ENCODE measurements at places on chromosomes 11 and 22.
A peak's percentile ranks its signal among the peaks of the same experiment; 100 is the strongest.

DNA sequence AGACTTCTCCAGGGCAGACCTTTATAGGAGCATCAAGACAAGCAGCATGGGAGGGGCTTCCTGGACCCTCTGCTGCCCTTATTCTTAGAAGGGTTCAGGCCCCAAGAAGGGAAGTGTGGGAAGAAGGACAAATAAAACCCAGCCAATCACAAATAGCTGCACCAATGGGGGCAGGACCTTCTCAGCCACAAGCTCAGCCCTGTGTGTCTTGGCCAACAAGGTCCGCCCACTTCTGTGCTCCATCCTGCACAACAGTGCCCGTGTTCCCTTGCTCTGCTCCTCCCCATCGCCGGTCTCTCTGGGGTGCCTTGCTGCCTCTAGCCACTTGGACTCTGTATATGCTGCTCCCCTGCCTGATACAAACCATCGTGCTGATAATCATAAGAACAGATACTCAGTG is 86.1 kb downstream of the NAT10 start:
- H3K4me3 ChIP-seq, result no peak overlapping the region
- no peaks in the 10 kb centered on the region for H3K36me3 ChIP-seq
- DNase-seq, result no peak
- H3K27me3 ChIP-seq, result no peaks in the 10 kb centered on the region
- peaks cover 57% of the 10 kb centered on the region for H3K4me1 ChIP-seq
- no peak overlapping the region for H3K27ac ChIP-seq

DNA sequence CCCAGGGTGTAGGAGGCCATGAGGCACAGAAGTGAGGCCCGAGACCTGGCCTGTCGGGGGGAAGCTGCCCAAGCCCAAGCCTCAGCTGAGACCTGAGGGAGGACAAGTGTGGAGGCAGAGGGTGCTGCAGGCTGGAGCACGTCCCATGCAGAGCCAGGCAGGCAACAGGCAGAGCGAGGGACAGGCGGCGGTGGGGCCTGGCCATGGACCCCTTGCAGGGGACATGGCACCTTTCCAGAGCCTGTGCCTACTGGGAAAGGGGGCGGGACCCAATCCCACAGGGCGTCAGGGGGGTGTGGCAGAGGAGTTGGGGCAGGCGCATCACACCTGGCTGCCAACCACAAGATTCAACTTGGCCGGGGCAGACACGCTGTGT is 4.3 kb downstream of the TNNI2 start:
- no peak for DNase-seq
- H3K4me1 ChIP-seq, result peaks cover 9% of the 10 kb centered on the region
- no peak overlapping the region for H3K4me3 ChIP-seq
- no peak overlapping the region for H3K27ac ChIP-seq
- H3K36me3 ChIP-seq, result no peaks in the 10 kb centered on the region

- no peak for DNase-seq
- peak overlapping the region; percentile 78 for H3K4me3 ChIP-seq
- peaks cover 3% of the 10 kb centered on the region for H3K36me3 ChIP-seq
- no peak overlapping the region for H3K27ac ChIP-seq
These were observed 145.0 kb upstream of the GRK3 start for GRCh38 chr22:25419247-25420113.

- H3K4me1 ChIP-seq, result peaks cover 9% of the 10 kb centered on the region
- H3K27ac ChIP-seq, result no peak overlapping the region
These were observed 82.8 kb downstream of the FBXO7 start for GRCh38 chr22:32557444-32557843.

DNA sequence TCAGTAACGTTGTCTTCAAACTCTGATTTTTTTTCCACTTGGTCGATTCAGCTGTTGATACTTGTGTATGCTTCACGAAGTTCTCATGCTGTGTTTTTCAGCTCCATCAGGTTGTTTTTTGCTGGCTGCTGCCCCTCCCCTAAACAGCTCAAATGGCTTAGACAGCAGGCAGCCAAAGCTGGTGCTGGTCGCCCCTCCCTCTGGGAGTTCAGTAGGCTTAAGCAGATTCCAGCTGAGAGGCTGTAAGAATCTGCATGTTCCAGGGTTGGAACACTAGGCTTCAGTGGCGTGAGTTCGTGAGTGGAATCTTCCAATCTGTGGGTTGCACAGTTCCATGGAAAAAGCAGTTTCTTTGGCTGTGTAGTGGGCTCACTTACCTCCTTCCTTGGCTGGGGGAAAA is 10.3 kb upstream of the FIBIN start:
- H3K27me3 ChIP-seq, result no peaks in the 10 kb centered on the region
- H3K36me3 ChIP-seq, result peaks cover 19% of the 10 kb centered on the region
- no peaks in the 10 kb centered on the region for H3K4me1 ChIP-seq
- no peak for DNase-seq

DNA sequence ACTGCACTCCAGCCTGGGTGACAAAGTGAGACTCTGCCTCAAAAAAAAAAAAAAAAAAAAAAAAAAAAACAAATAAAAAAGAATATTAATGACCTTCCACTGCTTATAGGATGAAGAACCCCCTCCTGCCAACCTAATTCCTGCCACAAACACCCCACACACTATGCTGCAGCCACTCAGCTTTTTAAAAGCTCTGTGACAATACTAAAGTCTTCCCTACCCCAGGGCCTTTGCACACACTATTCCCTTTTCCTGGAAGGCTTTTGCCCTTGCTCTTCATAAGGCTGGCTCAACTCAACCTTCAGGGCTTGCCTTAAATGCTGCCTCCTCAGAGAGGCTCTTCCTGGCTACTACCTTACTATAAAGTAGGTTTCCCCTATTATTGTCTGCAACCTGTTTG is 10.8 kb upstream of the KCNJ11 start:
- H3K27ac ChIP-seq, result no peak overlapping the region
- H3K4me1 ChIP-seq, result no peaks in the 10 kb centered on the region
- no peaks in the 10 kb centered on the region for H3K27me3 ChIP-seq
- H3K4me3 ChIP-seq, result no peak overlapping the region
- H3K36me3 ChIP-seq, result no peaks in the 10 kb centered on the region

DNA sequence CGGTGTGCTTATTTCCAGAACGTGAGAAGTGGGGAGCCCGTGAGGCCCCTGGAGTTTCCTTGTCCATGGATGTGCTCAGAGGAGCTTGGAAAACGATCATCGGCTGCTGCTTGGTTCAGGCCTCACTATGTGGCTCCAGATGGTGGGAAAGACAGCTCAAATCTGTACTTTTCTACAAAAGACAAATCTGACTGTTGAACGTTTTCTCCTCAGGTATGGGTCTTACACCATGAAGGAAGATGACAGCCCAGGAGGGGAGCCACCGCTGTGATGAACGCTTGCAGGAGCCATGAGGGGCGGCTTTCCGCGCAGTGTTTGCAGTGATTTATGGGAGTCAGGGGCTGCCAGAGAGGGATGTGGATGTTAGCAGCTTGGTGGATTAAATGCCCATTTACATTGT is 109.4 kb upstream of the E2F8 start:
- H3K4me1 ChIP-seq, result peaks cover 44% of the 10 kb centered on the region
- no peaks in the 10 kb centered on the region for H3K36me3 ChIP-seq
- H3K27me3 ChIP-seq, result peaks cover 54% of the 10 kb centered on the region
- H3K4me3 ChIP-seq, result no peak overlapping the region
- no peak for DNase-seq

DNA sequence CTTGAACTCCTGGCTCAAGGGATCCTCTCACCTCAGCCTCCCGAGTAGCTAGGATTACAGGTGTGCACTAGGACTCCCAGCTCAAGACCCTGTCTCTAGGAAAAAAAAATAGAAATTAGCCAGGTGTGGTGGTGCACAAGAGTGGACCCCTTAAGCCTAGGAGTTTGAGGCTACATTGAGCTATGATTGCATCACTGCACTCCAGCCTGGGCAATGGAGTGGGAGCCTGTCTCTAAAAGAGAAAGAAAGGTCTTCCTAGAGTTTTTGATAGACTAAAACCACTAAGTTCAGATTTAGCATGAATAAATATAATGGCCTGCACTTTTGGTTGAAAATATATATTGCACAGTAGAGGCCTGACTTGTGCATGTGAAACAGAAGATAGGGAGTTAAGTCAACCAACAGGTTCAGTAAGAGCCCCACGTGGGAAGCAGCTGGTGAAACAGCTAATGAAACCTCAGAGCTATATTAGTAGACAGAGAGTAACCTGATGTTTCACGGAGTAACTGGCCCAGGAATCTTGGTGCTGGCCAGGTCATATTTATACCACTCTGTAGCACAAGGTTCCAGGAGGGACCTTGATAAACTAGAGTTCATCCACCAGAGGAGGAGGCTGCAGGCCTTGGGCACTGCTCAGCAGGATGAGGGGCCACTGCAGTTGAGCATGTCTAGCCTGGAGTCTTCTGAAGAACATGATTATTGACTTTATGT is 4.6 kb upstream of the MICAL3 start:
- no peaks in the 10 kb centered on the region for H3K36me3 ChIP-seq
- no peak overlapping the region for H3K4me3 ChIP-seq
- H3K27ac ChIP-seq, result no peak overlapping the region
- no peak for DNase-seq
- peaks cover 49% of the 10 kb centered on the region for H3K27me3 ChIP-seq

DNA sequence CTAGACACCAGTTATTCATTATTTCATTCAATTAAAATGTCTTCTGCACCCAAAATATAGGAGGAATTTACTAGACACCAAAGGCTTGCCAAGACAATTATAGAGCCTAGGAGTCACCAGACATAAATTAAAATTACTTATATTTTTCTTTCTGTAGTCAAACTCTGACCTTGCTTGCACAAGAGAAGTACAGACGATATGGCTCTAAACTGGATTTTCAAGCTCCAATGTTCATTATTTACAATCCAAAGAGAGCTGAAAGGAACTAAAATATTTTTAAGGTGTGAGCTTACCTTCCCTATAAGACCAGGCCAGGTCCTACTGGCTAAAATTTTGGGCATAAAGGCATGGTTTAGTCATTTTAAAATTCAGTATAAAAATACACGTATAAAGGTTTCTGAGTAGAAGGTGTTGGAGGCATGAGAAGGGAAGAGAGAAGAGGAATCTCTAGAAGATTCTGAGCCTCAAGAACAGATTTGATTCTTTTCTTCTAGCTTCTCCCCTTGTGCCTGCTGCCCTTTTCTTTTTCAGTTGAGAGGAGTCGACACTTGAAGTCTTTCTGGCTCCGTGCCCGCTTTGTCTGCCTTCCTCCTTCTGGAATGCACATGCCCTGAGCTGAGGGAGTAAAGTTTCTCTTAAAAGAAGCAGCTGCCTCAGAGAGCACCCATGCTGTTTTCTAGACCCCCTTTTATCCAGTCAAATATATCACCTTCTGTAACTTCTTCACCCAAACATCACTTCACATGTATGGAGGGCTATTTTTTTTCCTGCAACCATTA is 13.5 kb downstream of the C11orf97 start:
- DNase-seq, result no peak
- H3K36me3 ChIP-seq, result no peaks in the 10 kb centered on the region
- H3K27ac ChIP-seq, result no peak overlapping the region
- peaks cover 8% of the 10 kb centered on the region for H3K27me3 ChIP-seq

DNA sequence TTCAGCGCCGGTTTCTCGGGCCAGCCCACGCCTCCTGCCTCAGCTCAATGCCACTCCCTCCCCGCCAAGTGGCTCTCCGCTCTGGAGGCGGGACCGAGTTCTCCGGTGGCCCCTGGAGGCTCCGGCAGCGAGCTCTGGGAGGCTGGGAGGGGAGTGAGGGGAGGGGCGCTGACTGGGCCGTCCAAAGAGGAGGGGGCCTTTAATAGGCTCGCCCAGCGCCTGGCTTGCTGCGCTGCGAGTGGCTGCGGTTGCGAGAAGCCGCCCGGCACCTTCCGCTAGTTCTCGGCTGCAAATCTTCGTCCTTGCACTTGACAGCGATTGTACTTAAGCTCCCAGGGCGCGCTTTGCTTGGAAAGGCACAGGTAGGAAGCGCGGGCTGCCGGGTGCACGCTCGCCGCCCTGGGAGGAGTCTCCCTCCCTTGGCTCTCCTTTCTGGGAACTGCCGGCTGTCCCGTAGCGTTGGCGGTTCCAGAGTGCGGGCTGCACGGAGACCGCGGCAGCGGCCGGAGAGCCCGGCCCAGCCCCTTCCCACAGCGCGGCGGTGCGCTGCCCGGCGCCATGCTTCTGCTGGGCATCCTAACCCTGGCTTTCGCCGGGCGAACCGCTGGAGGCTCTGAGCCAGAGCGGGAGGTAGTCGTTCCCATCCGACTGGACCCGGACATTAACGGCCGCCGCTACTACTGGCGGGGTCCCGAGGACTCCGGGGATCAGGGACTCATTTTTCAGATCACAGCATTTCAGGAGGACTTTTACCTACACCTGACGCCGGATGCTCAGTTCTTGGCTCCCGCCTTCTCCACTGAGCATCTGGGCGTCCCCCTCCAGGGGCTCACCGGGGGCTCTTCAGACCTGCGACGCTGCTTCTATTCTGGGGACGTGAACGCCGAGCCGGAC is at the start of gene ADAMTS15:
Gene ADAMTS15, plus strand, starts transcription at position 230 of the 894 bp plus-strand sequence. Its CDS starts 329 bp downstream, at position 559.
- peak; percentile 81 for DNase-seq
- H3K36me3 ChIP-seq, result no peaks in the 10 kb centered on the region
- H3K4me3 ChIP-seq, result peak within 1 kb of the TSS; percentile 95

DNA sequence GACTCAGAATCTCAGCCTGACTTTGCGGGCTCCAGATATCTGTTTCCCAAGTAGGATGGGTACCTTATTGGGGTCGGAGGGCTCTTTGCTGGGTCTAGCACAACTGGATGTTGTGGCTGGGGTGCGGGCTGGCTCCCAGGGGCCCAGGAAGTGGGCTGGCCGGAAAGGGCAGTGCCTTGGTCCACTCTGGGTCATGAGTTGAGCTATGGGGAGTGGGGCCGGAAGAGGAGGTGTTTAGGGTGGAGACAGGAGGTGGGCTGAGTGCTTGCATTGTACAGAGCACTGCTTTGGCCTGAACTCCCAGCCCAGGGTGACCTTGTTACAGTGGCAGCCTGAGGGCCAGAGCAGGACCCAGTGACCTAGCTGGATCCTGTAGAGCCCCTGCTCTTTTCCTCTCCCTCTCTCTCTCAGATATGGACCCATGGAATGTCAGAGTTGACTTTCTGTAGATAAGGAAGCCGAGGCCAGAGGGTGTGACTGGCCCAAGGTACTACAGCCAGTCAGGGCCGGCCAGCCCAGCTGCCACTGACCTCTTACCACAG is 13.2 kb downstream of the PHLDB1 start:
- peaks cover 73% of the 10 kb centered on the region for H3K4me1 ChIP-seq
- no peaks in the 10 kb centered on the region for H3K27me3 ChIP-seq
- peak overlapping the region; percentile 97 for H3K27ac ChIP-seq

GRCh38 chr11:120384476-120384875 is 48.3 kb downstream of the ARHGEF12 start:
- no peaks in the 10 kb centered on the region for H3K27me3 ChIP-seq
- H3K27ac ChIP-seq, result no peak overlapping the region

GRCh38 chr22:46081036-46081830 is 69.1 kb upstream of the PPARA start:
- peaks cover 15% of the 10 kb centered on the region for H3K27me3 ChIP-seq
- no peaks in the 10 kb centered on the region for H3K36me3 ChIP-seq
- H3K4me3 ChIP-seq, result no peak overlapping the region
- DNase-seq, result no peak

GRCh38 chr11:119300198-119300964 is 16.5 kb downstream of the MCAM start:
- H3K27me3 ChIP-seq, result no peaks in the 10 kb centered on the region
- no peak for DNase-seq
- no peaks in the 10 kb centered on the region for H3K4me1 ChIP-seq
- no peak overlapping the region for H3K27ac ChIP-seq
- peaks cover 2% of the 10 kb centered on the region for H3K36me3 ChIP-seq

DNA sequence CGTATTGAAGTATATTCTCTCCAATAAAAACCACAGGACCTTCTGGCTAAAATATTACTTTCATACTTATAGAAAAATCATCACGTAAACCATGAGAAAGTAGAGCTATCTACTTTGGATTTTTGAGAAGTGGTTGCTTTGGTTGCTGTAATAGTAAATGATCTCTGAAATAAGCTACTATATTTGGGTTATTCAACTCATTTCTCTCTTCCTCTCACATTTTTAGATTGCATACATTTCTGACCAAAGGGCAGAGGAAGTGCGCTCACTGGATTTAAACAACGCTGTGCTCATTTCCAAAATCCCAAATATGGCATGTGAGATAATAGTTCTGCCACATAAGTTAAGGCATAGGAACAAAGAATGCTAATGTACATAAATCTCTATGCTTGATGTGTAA is 357.0 kb downstream of the LRRC4C start:
- H3K4me1 ChIP-seq, result no peaks in the 10 kb centered on the region
- no peak overlapping the region for H3K27ac ChIP-seq
- no peak overlapping the region for H3K4me3 ChIP-seq
- H3K27me3 ChIP-seq, result no peaks in the 10 kb centered on the region
